ENCODE measurements at places on chromosomes 12 and 14. TPM values are rescaled to one million over a fixed set of nuclear protein-coding genes. Genes with fewer than 3 reads are reported as not detected.
A peak's percentile ranks its signal among the peaks of the same experiment; 100 is the strongest.

The EIF2S3B gene
- total RNA-seq = 1.0 TPM

GRCh38 chr14:66503532-66503931 lies 4.4 kb upstream of the GPHN start:
- H3K4me3 ChIP-seq = no peak overlapping the region
- H3K4me1 ChIP-seq = peaks cover 17% of the 10 kb centered on the region
- no peak overlapping the region for H3K27ac ChIP-seq

The SRGAP1 gene
- 0.14 TPM for total RNA-seq

The KIF26A gene
- total RNA-seq = not detected

DNA sequence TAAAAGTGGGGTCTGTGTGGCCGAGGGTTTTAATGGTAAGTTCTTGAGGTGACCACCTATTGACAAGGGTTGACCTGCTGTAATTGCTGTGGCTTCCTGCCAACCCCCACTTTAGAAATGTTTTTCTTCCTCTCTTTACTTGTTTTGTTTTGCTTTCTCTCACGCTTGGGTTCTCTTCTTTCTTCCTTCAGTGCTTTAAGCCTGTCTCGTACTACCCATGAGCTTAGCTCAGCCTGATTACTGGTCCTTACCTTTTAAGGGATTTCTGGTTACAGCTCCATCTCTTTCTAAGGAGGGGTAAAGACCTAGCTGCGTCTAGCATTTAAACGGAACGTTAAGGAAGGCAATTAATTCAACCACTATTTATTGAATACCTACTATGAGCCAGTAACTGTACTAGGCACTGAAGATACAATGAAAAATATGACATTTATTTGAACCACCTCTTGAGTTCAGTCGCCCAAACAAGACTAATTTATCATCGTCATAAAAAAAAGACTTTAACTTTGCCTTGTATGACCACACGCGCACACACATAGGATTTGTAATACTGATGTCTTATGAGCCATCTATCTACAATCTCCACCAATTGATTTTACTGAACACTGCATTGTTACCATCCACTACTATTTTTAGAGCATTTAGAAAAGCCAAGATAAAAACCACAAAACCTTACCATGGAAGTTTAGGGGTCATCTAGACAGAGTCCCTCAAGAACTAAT lies 888 bp upstream of the PPP1R12A start:
- no peak for DNase-seq
- H3K27me3 ChIP-seq = no peaks in the 10 kb centered on the region
- peaks cover 31% of the 10 kb centered on the region for H3K4me1 ChIP-seq
- H3K27ac ChIP-seq = peak overlapping the region; percentile 4
- H3K4me3 ChIP-seq = peak overlapping the region; percentile 91
- H3K36me3 ChIP-seq = no peaks in the 10 kb centered on the region

The KRT75 gene
- not detected for total RNA-seq

The LTBP2 gene
- not detected for total RNA-seq

DNA sequence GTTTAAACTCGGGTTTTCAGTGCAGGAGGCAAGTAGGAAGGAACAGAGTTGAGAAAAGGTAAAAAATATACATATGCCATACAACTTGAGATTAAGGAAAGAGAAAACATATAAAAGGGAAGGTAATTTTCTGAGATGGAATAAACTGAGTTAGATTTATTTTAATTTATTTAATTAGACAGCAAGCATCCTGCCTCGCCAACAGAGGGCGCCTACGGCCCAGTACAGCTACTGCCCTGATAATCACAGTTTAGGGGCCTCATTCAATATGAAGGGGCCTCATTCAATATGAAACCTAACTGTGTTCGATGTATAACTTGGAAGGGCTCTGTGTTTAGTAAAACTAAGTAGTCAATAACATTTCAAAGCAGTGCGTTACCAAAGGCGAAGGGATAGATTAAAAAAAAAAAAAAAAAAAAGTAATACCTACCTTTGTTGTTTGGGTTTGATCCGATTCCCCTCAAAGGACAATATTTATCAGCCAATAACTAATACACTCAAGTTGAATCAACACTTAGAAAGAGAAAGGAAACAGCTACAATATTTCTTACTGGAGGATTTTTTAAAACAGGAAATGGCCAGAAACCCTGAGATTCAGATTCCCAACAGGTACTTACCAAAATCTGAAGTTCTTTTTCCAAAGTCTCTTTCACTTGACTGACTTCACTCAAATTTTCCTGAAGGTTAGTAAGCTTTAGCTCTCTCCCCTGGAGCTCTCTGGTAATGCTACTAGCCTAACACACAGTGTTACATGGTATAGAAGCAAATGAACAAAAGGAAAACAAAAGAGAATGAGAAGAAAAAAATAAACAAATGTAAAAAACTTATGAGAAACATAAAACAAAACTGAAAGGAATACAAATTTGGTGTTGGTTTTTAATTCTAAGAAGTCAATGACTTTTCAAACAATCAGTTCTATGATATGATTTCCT lies 70.0 kb upstream of the VPS33A start:
- no peaks in the 10 kb centered on the region for H3K27me3 ChIP-seq
- no peak overlapping the region for H3K27ac ChIP-seq
- H3K4me3 ChIP-seq = no peak overlapping the region
- H3K36me3 ChIP-seq = no peaks in the 10 kb centered on the region
- peak; percentile 82 for DNase-seq

The KLHL33 gene
- not detected for total RNA-seq

The KRT78 gene
- total RNA-seq = not detected

DNA sequence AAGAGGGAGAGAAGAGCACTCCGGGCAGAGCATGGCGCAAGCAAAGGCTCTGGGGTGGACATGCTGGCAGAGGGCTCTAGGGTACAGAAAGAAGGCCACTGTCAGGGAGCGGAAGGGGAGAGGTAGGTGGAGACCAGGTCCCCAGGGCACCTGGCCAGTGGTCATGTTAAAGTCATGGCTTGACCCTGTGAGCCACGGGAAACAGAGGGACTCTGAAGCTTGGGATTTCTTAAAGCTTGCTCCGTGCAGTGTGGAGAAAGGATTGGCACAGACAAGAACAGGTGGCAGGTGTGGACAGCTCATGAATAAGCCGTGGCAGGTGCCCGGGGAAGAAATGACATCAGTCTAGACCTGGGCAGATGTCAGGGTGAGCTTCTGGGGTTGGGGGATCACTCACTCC lies 413.8 kb downstream of the BCL11B start:
- H3K27me3 ChIP-seq = no peaks in the 10 kb centered on the region
- no peak overlapping the region for H3K27ac ChIP-seq
- no peak for DNase-seq

Measured in Karpas-422 (cell line).